Activated T-helper 2 cell treated with anti-CD3 and anti-CD28 coated beads, Interferon-gamma antibody, Interleukin-2, Interleukin-4, amounts not matched to agents 10 μg/mL and 5 μg/mL and 100 μg/mL, durations not matched to agents 14 hours and 24 hours and 36 hours (primary cell): ENCODE measurements at places on chromosomes 5 and 9.

DNA sequence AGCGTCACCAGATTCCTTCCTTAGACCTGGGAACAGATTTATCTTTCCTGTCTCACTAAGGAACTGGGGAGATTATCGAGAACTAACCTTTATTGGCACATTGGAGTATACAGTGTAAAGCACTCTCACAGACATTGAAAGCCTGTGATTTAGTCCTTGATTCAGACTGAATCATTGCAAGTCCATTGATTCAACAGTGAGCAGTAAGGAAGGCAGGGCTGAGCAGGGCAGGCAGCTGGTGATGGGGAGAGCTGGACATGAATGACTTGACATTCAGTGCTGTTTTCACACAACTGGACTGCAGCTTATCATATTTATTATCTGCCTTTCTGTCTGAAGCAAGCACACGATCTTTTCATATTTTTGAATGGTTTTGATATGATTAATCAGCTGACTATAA, 16.2 kb downstream of the ISOC1 start:
- no peak for DNase-seq

DNA sequence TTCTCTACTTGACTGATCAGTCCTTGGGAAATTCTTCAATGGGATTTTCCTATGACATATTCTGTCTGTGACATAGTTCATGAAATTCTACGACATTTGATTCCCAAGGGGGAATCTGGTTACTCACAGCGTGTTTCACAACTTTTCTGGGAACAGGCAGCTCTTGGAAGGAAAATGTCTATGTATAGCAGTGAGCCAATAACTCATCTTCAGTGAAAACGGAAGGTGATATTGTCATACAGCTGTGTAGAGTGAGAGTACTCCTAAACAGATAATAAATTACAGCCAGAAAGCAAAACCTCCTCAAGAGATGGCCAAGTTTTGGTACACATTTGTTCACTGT, 91.4 kb downstream of the C9orf152 start:
- no peak for DNase-seq

DNA sequence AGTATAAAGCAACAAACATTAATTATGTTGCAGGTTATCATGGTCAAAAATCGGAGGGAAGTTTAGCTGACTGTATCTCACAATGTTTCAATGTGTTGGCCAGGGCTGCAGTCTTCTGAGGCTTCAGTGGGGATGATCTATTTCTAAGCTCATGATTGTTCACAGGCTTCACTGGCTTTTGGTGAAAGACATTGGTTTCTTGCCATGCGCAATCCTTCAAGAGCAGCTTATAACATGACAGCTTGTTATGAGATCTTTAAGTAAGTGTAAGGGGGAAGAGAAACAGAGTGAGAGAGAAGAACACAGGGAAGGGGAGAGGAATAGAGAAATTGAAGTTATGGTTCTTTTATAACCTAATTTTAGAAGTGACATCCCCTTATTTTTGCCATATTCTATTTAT, 385.9 kb upstream of the CHD1 start:
- DNase-seq: no peak

DNA sequence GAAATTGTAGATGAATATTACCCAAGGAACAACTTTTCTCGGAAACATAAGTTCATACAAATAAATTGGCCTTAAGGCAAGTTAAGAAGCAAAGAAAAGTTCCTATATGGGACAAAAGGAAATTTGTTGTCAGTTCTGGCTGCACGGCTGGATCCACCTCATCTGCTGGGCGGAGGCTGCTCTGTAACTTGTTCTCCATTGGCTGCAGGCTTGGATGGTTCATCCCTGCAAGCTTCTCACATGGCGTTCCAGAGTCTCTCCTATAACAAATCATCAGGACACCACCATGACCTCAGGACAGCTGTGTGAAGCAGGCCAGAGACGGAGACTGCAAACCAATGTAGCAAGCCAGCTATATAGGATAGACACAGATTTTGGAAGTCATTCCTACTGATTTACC, 81.4 kb upstream of the DAB2 start:
- DNase-seq: no peak

GRCh38 chr9:125233678-125234077, 7.5 kb downstream of the HSPA5 start:
- DNase-seq: no peak

- DNase-seq: no peak
Measured at GRCh38 chr5:61053937-61054336, 108.3 kb downstream of the SMIM15 start.
